D721Med (cell line): ENCODE measurements at places on chromosomes 16 and 17.

- no peak for DNase-seq
Observed at GRCh38 chr17:59151591-59151990, 3.4 kb downstream of the SKA2 start.

DNA sequence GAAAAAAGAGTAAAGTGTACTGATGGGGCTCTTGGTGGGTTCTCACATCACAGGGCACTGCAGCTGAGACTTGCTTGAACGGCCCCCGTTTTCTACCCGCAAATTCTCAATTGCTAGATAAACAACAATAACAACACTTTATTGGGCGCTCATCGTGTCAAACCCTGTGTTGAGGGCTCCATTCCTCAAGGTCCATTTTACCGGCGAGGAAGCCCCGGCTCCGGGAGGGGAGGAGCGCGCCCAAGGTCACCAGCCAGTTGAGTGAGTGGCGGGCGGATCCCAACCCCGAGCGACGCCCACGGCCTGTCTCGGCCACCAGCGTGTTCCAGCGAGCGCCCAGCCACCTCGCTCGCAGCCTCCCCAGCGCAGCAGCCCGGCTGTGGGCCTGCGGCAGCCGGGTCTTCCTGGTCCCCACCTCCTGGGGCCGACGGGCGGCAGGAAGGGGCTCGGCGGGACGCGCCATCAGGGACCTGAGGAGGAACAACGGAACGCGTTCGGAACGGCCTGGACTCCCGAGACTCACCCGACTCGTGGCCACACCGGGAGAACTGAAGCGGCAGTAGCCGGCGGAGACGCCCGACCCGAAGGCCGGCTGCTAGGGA, 373 bp downstream of the CMC2 start:
- DNase-seq: no peak

- no peak for DNase-seq
Observed at GRCh38 chr16:55035029-55035428, 104.4 kb downstream of the IRX5 start.

DNA sequence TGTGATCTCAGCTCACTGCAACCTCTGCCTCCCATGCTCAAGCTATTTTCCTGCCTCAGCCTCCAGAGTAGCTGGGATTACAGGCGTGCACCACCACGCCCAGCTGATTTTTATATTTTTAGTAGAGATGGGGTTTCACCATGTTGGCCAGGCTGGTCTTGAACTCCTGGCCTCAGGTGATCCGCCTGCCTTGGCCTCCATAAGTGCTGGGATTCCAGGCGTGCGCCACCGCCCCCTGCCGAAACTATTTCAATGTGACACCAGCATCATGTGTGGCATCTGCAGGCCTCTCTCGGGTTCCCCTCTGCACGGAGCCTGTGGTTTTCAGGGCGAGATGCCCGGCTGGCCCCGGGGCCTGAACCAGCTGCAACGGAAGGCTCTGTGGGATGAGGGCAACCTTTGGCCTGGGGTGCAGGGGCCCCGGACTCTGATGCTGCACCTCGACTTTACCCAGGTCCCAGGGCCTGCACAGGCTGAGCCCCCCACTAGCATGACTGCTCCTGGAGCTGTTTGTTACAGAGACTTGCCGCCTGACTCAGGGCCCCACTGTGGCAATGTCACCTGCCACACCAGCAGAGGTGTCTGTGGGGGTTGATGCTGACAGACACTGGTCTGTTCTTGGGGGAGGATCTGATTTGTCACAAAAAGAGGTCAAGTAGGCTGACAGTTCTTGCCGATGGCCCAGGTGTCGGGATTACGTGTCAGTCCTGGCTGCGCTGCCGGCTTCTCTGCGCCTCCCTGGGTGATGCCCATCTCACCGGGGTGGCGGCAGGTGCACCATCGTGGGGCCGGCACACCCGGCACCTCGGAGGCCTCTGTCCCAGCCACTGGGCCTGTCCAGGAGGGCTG, 8.6 kb upstream of the TEX19 start:
- no peak for DNase-seq

GRCh38 chr17:39775031-39775430, 37.3 kb downstream of the GRB7 start:
- no peak for DNase-seq

DNA sequence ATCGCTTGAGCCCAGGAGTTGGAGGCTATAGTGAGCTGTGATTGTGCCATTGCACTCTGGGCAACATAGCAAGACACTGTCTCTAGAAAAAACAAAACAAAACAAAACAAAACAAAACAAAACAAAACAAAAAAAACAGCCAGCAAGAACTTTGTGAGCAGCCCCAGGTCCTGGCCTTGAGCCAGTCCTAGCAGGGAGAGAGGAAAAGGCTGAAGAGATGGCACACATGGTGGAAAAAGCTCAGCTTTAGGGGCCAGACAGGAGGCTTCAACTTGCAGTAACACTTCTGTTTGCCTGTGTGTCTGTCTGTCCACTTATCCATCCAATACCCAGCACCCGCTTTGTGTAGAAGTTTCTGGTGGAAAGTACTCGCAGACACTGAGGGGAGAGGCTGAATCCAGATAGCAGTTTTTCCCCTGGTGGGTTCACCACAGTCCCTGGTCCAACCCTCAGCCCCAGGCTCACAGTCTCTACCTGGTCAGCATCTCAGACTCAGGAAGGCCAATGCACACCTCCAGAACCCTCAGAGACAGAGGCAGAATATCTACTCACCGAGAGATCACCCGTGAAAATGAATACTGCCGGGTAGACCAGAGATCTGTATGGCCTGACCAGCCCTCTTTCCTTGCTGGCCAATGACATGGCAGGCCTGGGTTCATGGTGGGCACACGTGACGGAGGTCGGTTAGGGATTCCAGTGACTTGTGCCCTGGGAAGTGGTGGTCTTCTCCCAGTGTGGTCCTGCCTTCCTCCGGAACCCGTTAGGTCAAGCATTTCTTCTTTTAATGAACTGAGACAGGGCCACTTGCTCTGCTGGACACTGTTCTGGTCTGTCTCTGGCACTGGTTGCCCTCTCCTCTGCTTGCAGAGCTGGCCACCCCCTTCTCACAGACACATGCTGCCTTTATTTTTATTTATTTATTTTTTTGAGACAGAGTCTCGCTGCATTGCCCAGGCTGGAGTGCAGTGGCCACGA, 79.5 kb upstream of the DNAJA2 start:
- DNase-seq: no peak

DNA sequence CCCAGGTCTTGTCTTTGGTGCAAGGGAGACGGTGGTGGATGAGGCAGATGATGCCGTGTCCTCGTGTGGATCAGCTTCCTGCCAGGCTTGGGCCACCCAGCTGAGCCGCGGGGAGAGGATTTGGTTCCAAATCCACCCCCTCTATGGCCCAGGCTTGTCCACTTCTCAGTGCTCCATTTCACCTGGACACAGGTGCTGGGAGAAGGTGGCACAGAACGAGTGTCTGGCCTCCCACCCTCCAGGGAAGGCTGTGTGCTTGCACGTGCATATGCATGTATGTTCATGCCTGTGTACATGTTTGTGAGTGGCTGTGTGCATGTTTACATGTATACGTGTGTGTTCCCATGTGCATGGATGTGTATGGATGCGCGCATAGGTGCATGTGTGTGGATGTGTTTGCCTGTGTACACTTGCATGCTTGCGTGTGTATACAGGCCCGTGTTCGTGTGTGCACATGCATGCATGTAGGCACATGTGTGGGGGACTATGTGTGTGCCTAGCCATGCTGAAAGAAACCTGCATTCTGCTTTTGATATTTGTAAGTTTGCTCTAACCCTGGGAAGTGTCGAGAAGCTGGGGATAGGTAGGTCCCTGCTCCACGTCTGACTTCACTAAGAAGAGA, 196.3 kb downstream of the IRF8 start:
- no peak for DNase-seq
